ENCODE measurements at places on chromosomes 3 and 15.

DNA sequence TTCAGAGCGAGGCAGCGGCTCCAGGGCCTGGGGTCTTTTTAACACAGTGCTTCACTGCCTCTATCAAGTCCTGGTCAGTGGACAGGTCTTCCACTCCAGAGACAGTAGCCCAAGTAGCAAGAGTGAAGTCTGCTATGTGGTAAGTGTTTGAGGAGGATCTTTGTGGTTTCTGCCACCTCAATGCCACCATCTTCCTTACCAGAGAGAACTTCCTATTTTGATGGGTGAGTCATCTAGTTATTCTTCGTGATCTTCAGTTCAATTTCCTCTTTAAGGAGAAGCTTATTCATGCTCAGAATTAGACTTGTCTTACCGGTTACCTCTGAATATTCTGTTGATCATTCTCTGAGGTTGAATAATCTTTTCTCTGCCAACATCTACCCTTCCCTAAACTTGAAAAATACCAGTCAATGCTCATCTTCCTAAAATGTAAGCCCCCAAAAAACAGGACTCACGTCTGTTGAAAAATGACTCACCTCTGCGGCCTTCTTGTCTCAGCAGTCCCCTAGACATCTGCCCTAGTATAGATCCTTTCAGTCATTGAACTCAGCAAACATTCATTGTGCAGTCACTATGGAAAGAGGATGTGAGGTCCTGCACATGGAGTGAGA is 32.2 kb upstream of the BCL6 start:
- no peaks in the 10 kb centered on the region for H3K27me3 ChIP-seq
- no peaks in the 10 kb centered on the region for H3K36me3 ChIP-seq
- H3K4me3 ChIP-seq: no peak overlapping the region
- peaks cover 16% of the 10 kb centered on the region for H3K4me1 ChIP-seq

DNA sequence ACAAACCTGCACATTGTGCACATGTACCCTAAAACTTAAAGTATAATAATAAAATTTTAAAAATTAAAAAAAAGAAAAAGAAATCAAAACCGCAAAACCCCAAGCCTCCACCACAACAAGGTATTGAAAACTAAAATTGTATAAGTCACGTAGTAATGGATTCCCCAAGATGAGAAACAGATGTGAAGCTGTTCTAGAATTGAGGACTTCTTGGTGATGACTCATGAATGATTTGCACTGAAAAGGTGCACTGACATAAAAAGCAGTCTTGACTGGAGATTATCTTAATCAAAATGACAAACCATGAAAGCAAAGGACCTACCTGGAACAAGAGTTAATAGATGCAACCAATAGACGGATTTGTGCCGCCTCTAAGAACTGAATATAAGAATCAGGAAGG is 225.8 kb downstream of the MYRIP start:
- H3K36me3 ChIP-seq: no peaks in the 10 kb centered on the region
- no peak overlapping the region for H3K4me3 ChIP-seq
- H3K27me3 ChIP-seq: no peaks in the 10 kb centered on the region
- no peak for DNase-seq

DNA sequence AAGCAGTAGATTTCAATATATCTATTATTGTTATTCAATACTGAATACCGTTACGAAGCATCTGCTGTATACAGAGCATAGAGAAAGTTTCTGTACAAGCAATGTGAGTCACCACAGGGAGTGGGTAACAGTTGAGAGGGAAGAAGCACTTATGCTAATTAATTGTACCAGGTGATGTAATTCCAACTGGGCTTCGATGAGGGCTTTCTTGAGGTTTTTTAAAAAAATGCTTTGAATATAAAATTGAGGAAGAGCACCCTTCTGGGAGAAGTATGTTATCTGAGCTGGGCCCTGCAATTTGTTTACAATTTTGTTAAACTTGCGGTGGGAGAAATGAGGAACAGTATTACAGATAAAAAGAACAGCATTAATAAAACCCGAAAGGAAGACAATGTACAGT is 197.9 kb downstream of the TPRG1 start:
- DNase-seq: no peak
- H3K4me1 ChIP-seq: no peaks in the 10 kb centered on the region
- H3K36me3 ChIP-seq: no peaks in the 10 kb centered on the region
- H3K27me3 ChIP-seq: no peaks in the 10 kb centered on the region

DNA sequence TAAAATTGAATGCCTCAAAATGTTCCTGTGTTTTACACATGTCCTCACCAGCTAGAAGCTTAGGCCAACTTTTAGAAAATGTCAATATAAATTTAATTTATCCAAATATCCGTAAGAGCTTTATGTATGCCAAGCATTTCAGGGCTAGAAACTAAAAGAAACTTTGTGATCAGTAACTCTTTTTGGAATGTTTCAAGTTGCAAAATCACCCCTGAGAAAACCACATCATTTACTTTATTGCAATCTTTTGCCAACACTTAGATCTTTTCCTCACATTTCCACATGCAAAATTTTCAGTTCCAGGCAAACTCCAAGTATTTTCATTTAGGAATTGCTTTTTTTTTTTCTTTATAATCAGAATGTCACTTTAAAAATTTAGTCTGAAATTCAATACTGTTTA is 20.1 kb upstream of the IGF1R start:
- no peaks in the 10 kb centered on the region for H3K36me3 ChIP-seq
- no peak overlapping the region for H3K27ac ChIP-seq
- no peak overlapping the region for H3K4me3 ChIP-seq
- no peak for DNase-seq

- no peak overlapping the region for H3K27ac ChIP-seq
- no peaks in the 10 kb centered on the region for H3K27me3 ChIP-seq
- no peaks in the 10 kb centered on the region for H3K36me3 ChIP-seq
- H3K4me1 ChIP-seq: peaks cover 7% of the 10 kb centered on the region
These were observed 59.9 kb upstream of the LRTM1 start for GRCh38 chr3:54987719-54988118.

DNA sequence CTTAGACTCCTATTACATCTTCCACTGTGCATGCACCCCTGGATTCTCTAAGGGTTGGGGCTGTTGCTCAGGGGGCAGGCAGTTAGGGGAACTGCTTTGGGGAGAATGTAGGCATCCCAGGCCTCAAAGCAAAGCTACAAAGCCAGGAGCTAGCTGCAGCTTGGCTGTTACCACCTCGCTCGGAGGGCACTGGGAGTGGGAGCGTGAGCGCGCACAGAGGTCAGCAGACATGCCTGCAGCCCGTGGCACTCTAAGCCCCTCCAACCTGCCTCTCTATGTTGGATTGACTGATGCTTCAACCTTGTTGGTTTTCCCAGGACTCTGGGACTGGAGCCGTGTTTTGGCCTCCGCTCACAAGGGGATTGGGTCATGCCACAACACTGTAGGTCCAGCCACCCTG is 69.8 kb downstream of the CPN2 start:
- no peaks in the 10 kb centered on the region for H3K36me3 ChIP-seq
- H3K4me3 ChIP-seq: no peak overlapping the region
- no peaks in the 10 kb centered on the region for H3K27me3 ChIP-seq
- H3K27ac ChIP-seq: no peak overlapping the region
- H3K4me1 ChIP-seq: peaks cover 24% of the 10 kb centered on the region

GRCh38 chr15:88658972-88659931 is 20.4 kb downstream of the ISG20 start:
- H3K4me3 ChIP-seq: no peak overlapping the region
- no peak for DNase-seq
- H3K27me3 ChIP-seq: no peaks in the 10 kb centered on the region
- H3K27ac ChIP-seq: no peak overlapping the region

DNA sequence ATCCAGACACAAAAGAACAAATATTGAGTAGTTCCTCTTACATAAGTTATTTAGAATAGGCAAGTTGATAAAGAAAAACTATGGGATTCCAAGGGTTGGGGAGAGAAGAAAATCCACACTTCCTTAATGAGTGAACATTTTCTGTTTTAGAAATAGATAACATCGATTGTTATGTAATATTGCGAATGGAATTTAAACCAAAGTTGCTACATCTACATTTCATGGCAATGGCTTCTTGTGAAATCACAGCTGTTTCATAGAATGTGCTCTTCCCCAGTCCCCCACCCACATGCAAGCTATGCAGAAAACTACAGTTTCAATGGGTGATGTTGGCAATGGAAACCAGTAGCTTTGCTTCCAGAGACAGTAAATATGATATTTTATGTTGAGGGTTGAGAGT is 1639.5 kb downstream of the SI start:
- H3K4me1 ChIP-seq: no peaks in the 10 kb centered on the region
- no peak overlapping the region for H3K4me3 ChIP-seq
- DNase-seq: no peak
- H3K36me3 ChIP-seq: no peaks in the 10 kb centered on the region

DNA sequence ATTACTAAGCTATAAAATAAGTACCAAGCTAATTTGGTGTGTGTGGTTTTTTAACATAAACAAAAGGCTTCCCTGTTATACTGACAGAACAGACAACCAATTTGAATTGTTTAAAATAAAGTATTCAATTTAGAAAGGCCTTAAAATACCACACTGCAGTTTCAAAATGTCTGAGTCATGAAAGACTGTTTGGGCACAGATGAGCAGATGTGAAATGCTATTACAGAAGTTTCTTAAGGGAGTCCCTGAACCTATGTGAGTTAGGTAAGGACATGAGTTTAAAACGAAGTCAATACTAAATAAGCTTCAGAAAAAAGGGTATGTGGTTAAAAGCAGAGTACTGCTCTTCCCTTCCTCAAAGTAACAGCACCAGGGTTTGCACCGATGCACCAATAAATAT is 69.7 kb upstream of the SETMAR start:
- H3K27me3 ChIP-seq: no peaks in the 10 kb centered on the region
- no peaks in the 10 kb centered on the region for H3K4me1 ChIP-seq
- no peak overlapping the region for H3K27ac ChIP-seq
- no peak overlapping the region for H3K4me3 ChIP-seq
- DNase-seq: no peak
